Stimulated activated CD8-positive, alpha-beta memory T cell treated with anti-CD3 and anti-CD28 coated beads, Interleukin-7, amount 100 ng/mL, for 4 hours (primary cell): ENCODE measurements at places on chromosomes 1 and 21.

GRCh38 chr1:5934058-5934884 lies 58.0 kb downstream of the NPHP4 start:
- no peak for DNase-seq

GRCh38 chr1:5828308-5828935 lies 163.8 kb downstream of the NPHP4 start:
- no peak for DNase-seq

DNA sequence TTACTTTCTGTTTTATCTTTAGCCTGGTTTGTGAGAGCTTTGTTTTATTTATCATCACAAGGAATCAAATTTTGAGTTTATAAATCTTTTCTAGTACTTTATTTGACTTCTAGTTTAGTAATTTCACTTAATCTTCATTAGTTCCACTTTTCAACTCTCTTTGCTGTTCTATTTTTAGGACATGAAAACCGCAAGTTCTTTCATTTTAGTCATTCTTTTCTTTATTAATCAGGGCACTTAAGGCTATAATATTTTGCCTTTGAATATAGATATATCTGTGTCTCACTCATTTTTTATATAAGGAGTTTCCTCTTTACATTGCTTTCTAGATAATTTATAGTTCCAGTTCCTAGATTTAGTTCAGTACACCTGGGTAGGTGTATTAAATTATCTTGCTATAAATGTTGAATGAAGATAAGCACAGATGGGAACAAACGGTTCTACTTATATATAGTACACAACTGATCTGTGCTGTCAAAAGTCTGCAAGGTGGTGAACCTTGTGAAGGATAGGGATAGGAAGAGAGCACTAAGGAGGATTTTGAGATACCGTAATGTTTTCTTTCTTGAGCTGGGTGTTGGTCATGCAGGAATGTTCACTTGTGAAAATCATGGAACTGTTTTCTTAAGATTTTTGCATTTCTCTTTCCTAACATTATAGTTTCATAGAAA lies 402.3 kb downstream of the RYR2 start:
- DNase-seq, result no peak

- no peak for DNase-seq
Measured at GRCh38 chr1:171717062-171717718, 24.7 kb downstream of the VAMP4 start.

- DNase-seq, result no peak
Measured at GRCh38 chr1:27561124-27561899, 42.6 kb downstream of the AHDC1 start.

DNA sequence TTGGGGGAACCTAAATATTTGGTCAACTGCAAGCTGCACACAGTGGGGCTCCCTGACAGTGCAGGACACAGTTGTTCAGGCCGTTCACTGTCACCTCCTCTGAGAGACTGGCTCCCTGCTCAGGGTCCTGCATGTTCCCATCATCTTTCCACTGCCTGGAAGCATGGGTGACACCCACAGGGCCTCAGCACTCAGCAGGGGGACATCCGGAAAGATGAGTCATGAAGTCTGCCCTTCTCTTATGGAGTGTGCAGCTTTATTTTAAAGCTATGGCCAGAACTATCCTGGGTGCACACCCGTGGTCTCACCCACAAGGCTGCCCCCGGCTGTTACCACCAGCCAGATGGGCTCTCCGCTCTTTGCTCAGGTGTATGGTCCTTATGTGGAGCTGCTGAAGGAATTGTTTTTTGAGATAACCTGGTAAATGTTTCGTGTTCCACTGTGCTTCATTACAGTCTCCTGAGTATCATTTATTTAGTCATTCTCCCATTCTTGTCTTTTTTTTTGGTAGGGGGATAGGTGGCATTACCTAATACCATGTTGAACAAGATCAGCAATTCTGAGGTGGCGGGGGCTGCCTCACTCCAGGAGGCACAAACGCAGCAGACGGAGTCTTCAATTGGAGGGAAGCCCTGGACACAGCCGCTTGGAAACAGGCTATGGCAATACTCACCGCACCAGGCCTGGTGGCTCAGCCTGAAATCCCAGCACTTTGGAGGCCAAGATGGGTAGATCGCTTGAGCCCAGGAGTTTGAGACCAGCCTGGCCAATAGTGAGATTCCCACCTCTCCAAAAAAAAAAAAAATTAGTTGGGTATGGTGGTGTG lies 14.3 kb downstream of the TRIM11 start:
- DNase-seq, result no peak

- no peak for DNase-seq
Measured at GRCh38 chr1:8420318-8420717, 102.4 kb downstream of the SLC45A1 start.

DNA sequence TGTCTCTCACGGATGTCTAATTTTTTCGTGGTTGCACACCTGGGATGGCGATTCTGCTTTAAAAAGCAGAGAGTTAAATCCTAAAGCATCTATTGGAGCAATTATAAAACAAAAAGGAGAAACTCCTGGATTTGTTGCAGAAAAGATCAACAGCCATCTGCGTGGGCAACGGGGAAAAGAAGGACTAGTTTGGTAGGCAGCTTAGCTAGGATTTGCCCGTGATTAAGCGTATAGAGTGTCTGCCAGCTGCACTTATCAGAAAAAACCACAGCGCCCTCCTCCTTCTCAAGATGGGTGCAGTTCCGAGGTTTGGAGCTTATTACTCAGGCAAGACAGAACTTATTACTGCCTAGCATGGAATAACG lies 526 bp upstream of the SLC25A24 start:
- no peak for DNase-seq

DNA sequence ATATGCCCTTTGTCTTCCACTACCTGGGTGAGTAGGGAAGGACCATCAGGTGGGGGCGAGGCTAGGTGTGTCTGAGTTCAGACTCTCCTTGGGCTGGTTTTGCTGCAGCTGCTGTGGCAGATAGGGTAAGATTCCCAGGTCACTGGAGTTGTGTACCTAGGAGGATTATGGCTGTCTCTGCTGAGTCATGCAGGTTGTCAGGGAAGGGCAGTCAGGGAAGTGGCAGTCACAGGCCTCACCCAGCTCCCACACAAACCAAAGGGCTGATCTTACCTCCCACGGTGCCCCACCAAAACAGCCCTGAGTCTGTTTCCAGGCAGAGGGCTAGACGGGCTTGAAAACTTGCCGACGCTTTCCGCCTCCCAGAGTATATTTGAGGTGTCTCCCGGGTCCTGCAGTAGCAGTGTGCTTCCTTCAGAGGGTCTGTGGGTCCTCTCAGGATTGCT lies 201.6 kb upstream of the PLXNA2 start:
- DNase-seq, result no peak

DNA sequence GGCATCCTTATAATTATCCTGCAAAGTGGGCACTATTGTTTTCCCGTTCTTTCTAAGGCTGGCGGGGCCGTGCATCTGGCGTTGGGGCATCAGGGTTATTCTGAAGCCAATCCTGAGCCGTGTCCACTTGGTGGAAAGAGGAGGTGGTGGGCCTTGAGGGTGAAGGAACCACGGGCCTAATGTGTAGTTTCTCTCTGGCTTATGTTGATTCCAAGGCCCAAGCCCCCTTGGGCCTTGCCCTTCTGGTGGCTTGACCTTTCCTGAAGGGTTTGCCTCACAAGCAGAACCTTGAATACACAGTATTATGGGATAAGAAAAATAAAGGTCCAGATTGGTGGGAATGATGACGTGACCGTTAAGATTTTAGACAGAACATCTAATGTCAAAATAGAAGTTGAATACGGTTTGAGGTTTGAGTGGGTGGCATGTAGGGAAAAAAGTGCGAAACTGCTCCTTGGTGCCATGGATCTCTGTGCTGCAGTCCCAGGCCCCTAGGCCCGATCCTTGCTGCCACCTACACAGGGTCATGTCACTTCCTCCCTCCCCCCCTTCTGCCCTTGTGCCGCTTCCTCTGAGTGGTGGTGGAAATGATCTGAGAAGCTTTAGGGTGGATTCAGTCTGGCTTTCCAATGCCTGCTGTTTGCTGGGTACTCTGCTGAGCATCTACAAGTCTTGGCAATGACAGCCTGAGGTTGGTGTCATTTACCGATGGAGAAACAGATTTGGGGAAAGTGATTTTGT lies 90.5 kb downstream of the PRDM2 start:
- DNase-seq, result no peak

GRCh38 chr1:150622303-150622975 lies 7.0 kb downstream of the ENSA start:
- DNase-seq, result no peak

GRCh38 chr1:213370523-213370922 lies 319.5 kb downstream of the RPS6KC1 start:
- no peak for DNase-seq

GRCh38 chr1:90513956-90514355 lies 203.1 kb downstream of the BARHL2 start:
- DNase-seq, result no peak

DNA sequence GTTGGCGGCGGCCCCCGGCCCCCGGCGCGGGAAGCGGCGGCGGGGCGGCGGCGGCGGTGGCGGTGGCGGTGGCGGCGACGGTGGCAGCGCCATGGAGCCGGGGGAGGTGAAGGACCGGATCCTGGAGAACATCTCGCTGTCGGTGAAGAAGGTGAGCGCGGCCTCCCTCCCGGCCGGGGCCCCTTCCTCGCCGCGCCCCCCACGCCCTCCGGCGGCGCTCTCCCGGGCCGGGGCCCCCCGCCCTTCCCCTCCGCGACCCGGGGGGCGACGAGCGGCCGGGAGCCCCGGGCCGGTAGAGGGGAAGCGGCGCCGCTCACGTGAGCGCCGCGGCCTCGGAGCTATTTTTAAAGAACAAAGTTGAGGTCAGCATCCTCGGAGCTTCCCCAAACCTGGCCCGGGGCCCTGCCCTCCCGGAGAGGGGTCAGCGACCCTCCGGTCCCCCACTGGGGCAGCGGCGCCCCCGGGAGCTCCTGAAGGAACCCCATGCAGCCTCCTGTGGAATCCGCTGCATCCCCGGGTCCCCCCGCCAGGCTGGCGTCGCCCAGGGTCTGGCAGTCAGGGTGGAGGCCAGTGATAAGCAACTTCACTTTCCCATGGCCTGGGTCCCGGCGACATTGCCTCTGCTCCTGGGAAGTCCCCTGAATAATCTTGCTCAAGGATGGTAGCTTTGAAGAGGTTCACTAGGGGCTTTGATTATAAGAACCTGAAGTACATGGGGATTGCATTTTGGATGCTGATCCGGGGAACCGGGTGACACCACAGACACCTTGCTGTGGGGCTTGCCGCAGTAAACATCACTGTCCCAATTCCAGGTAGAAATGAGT lies 560 bp downstream of the PLEKHM2 start:
- DNase-seq, result no peak

DNA sequence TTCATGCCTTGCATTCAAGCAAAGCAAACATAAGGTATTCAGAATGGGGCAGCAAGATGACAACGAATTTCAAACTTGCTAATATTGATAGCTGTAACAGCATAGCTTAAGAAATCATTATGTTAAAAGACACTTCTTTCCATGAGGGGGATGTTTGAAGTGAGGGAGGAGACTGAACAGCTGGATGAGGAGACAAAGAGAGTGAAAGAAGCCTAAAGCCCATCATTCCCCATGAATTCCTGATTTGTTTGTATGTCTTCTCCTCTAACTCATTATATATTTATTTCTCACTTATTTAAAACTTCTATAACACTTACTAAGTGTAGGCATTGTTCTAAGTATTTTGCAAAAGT lies 125.2 kb upstream of the PBX1 start:
- DNase-seq, result no peak

DNA sequence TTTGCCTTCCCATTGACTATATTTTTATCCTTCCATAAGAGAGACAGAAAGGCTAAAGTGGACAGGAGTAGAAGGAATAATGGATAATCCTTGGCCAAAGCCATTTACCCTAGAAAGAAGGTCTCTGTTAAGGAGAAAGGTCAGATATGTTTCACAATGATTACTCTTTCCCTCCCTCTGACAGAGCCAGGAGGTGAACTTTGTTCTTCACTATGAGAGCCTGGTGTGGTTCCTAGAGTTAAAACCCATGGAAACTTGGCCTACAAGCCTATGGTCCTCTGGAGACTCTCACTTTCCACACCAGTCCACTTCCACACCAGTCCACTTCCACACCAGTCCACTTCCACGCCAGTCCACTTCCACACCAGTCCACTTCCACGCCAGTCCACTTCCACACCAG lies 479.9 kb upstream of the ZP4 start:
- no peak for DNase-seq

DNA sequence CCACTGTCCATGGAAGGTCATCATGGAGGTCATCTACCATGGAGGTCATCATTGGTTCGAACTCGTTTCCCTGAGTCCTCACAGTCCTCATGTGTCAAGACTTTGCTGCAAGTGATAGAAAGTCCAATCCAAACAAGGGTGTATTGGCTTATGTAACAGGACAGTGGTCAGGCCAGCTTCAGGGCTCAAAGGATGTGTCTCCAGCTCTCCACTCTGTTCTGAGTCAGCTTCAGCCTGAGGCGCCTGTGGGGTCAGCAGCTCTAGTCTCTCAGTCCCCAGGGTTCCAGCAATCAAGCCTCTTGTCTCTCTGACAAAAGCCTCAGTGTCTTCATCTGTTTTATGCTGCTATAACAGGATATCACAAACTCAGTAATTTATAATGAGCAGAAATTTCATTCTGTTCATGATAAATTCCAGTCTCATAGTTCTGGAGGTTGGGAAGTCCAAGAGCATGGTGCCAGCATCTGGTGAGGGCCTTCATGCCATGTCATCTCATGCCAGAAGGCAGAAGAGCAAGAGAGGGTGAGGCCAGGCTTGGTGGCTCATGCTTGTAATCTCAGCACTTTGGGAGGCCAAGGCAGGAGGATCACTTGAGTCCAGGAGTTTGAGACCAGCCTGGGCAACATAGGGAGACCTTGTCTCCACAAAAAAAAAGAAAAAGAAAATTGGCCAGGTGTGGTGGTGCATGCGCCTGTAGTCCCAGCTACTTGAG lies 19.5 kb downstream of the A3GALT2 start:
- DNase-seq, result no peak

GRCh38 chr1:172393354-172393753 lies 27.1 kb upstream of the C1orf105 start:
- DNase-seq, result no peak

DNA sequence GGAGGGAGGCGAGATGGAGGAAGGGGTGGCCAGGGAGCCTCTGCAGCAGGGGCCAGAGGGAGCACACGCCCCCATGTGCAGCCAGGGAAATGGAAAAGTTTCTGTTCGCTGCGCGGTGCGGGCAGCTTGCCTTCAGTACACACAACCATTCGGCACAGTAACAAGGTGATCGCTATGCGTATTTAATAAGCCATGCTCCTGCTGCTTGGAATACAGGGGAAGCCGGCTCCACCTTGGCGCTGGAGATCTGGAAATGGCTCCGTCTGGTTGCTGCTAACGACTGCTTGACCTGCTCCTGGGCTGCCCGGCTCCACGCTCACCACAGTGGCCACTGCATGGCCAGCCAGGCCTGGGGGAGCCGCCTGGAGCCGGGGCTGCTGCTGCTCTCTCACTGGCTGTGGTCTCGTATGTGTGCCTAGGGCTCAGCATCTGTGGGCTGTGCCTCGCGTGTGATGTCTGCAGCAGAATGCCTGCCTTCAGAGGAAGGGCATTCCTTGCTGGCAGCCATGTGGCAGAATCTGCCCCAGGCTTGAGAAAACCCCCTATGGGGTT lies 86.4 kb upstream of the ACTL8 start:
- no peak for DNase-seq
